ENCODE measurements at places on chromosomes 12 and 14.

GRCh38 chr14:22594156-22594716, 3.9 kb upstream of the ABHD4 start:
- DNase-seq: no peak

DNA sequence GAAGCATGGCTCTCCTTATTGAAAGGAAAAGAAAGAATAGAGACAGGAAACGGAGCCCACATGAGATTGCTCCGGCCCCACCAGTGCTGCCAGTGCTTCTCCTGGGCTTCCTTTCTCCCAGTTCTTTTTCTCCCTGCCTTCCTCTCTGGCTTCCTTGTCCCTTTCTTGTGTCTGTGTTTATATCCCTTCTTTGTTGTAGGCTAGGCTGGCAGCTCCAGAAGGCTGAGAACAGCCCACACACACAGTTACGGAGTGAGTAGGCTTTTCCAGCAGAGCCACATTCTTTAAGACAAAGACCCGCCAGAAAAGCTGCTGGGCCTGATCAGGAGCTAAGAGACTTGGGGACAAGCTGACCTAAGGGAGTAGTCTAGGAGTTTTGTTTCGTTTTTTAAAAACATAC, 13.0 kb downstream of the CIPC start:
- DNase-seq: no peak

- no peak for DNase-seq
Observed at GRCh38 chr12:10941369-10941768, 2.3 kb upstream of the TAS2R14 start.

GRCh38 chr12:124636138-124636978, 68.9 kb upstream of the NCOR2 start:
- no peak for DNase-seq

GRCh38 chr12:6529291-6529737, 5.0 kb upstream of the GAPDH start:
- no peak for DNase-seq

GRCh38 chr14:65156568-65157366, 54.5 kb upstream of the MAX start:
- DNase-seq: no peak

DNA sequence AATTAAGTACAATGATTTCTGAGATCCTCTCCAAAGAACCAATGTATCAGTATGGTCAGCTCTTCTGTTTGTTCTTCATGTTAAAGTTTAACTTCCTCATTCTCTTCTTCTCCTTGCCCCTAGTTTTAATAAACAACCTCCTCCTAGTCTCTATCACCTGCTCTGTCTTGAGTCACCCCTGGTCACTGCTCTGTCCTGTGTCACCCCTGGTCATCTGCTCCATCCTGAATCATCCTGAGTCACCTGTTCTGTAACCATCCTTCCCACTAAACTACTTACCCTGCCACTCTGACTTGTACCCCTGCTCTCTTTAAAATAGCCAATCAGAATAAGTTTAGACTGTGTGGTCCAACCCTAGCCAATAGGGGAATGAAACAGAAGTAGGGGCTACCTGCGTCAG, 100.5 kb downstream of the ALG10B start:
- DNase-seq: no peak

GRCh38 chr14:63745858-63746425, 18.1 kb upstream of the SGPP1 start:
- DNase-seq: no peak

GRCh38 chr14:52327374-52328226, 13.5 kb downstream of the PTGER2 start:
- no peak for DNase-seq

GRCh38 chr12:622416-622815, 40.8 kb downstream of the NINJ2 start:
- no peak for DNase-seq

- no peak for DNase-seq
Observed at GRCh38 chr14:74661726-74662450, 49.9 kb upstream of the LTBP2 start.

- DNase-seq: peak; percentile 52
Observed at GRCh38 chr14:95516554-95517181, at the start of gene SYNE3. SYNE3 (minus strand) TSS chr14:95516650; CDS start chr14:95475821, 40,829 bp downstream.
